ENCODE measurements at places on chromosomes 6 and 20.
A peak's percentile ranks its signal among the peaks of the same experiment; 100 is the strongest.

DNA sequence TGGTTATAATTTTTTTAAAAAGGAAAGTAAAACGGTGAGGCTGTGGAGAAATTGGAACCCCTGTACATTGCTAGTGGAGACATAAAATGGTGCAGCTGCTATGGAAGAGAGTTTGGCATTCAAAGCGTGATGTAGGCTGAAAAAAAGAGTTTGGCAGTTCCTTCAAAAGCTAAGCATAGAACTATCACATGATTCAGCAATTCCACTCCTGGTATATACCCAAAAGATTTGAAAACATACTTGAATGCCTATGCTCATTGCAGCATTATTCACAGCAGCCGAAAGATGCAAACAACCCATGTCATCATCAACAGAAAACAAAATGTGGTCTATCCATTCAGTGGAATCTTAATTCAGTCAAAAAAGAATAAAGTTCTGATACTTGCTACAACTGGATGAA, 4.5 kb upstream of the SGK2 start:
- DNase-seq = no peak

DNA sequence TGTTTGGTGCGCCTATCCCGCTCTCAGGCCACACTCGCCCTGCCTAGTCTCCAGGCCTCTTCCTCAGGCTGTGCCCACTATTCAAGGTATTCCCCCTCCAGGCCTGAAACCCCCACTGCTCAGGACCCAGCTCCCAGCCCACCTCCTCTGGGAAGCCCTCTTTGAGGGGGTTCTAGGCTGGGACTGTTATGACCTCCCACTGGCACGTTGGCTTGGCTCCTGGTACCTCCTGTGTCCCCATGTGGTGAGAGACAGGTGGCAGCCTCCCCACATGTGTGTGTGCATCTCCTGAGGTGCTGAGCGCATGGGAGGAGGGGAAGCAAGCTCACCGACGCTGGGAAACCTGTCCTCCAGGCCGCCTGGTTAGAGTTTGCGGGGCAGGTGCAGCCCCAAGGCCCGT, 82.5 kb downstream of the EDN3 start:
- DNase-seq = no peak

DNA sequence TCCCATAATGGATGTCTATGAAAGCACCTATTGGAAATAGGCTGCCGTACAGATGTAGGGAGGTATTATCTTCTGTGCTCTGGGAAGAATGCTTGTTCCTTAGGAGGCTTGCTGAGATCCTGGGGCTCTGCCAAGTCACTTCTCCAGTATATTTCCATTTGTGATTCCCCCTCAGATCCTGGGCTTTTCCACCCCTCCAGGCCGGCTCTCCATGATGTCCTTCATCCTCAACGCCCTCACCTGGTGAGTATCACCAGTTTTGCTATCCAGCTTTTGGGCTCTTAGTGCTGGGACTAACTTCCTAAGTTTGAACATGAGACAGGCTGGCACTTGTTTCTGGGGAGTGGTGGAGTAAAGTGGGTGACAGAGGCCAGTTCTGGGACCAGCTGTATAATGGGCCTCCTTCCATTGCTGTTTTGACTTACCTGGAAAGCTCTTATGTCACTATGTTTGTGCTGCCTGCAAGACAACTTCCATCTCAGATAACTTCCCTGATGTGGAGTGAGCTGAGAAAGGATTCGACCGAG, 2.6 kb downstream of the SYS1 start:
- DNase-seq = no peak

DNA sequence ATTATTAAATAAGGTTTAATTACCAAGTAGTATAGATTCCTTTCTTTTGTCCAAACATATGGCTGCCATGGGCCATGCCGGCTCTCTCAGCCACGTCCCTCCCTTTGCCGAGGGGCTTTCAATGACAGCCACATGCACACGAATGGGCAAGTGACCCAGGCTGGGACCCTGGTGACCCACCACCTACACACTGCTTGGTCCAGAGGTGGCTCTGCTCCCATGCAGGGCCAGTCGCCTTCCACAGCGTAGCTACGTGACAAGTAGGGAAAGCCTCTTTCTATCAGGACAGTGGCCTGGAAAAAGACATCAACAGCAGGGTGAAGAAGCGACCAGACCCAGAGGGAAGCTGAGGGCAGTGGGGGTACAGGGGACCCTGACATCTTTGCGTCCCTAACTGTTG, 152.8 kb upstream of the CST7 start:
- DNase-seq = no peak

DNA sequence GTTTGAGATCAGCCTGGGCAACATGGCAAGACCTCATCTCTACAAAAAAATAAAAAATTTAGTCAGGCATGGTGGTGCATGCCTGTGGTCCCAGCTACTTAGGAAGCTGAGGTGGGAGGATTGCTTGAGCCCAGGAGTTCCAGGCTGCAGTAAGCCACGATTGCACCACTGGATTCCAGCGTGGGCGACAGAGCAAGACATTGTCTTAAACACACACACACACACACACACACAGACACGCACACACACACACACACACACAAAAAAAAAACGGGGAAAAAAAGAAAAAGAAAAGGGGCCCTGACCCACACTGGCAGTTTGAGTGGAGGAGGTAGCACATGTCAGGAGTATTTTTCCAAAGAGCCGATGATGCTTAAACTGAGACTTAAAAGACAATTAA, 122.2 kb downstream of the AFG1L start:
- no peak for DNase-seq

DNA sequence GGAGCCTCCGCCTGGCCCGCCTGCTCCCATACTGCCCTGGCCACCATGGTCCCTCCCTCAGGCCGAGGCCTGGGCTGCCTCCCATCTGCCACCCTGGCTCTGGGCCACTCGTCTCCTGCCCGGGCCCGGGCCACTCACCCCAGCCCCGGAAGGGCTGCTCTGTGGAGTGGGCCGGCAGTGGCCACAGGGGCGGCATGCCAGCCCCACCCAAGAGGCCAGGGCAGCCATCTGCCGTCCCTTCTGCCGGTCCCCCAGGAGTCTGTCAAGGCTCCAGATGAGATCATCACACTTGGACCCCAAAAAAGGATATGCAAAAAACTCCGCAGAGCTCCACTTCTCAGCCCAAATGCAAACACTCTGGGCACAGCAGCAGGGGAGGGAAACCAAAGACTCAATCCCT, 23.8 kb upstream of the TLDC2 start:
- DNase-seq = no peak

DNA sequence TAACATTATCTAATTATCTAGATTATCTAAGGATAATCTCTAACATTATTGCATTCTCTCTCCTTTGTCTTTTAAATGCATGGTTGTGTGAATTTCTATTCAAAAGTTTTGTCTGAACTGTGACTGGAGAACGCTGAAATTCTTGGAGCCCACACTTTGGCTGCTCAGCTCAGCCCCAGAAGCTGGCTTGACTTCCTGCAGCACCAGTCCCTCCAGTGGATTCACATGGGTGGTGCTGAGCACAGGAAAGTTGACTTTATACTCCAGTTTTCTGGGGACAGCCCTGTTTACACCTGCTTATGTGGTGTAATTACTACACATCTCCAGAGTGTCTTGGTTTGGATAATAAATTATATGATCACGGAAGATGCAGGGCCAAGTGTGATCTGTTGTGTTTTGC, 255.1 kb upstream of the NOX3 start:
- DNase-seq = no peak

DNA sequence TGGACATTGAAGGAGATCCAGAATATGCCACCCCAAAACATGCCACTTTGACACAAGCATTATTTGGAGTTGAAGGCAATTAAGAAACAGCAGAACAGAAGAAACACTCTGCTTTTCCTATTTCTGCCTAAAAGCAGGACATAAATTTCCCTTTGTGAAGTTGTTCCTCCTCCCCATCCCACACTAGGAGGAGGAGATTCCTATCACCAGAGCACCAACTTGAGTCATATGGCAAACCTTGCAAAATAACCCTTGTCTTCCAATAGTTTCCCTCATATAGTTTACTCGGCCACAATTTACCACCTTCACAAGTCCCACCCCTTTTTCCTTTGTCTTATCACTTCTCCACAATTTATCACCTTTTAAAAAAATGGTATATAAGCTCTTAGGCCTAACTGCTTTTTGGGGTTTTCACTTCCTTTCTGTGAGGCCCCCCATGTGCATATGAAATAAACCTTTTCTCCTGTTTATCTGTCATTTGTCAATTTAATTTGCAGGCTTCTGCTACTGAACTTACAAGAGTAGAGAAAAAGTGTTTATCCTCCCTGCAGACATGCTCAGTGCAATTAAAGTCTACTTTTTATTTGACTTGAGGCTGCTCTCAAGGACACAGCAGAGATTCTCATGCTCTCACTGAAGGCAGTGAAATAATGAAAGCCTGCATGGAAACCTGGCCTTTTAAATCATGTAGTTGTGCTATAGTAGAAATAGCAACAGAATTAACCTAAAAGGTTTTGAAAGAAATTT, 2.8 kb upstream of the RAB23 start:
- DNase-seq = no peak

DNA sequence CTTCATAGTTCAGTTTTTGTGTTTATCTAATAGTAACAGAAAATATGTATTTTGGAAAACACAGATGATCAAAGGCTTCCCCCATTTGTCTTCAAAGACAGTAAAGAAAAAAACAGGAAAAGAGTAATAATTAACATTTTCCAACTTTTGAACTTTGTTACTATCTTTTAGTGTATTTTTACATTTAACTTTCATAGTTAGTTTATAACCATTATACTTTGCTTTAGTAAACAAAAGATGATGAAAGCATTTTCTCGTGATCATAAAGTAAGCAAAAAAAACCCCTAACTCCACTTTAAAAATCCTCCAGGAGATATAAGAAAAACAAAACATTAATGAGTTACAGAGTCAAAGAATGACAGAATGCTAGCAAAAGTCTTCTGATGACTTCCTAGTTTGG, 13.6 kb upstream of the GPRC6A start:
- no peak for DNase-seq

DNA sequence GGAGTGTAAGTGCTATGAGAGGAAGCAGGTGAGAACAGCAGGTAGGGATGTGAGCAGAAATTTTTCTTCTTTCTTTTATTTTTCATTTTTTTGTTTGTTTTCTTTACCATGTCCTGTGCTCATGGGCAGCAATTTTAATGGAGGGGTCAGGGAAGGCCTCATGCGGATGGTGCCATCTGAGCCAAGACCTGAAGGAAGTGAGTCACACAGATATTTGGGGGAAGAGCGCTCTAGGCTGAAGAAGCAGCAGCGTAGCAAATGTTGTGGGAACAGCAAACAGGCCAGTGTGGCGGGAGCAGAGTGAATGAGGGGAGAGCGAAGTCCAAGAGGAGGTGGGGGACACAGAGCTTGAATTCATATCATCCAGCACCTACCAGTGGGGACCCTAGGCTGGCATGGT, 12.7 kb downstream of the SPDEF start:
- no peak for DNase-seq

GRCh38 chr20:42862446-42862845, 327.3 kb downstream of the PTPRT start:
- DNase-seq = no peak

- no peak for DNase-seq
Measured at GRCh38 chr6:11111769-11112437, 378 bp upstream of the ERVFRD-1 start.

- DNase-seq = no peak
Measured at GRCh38 chr6:132648828-132649227, 10.2 kb downstream of the TAAR1 start.

- DNase-seq = no peak
Measured at GRCh38 chr6:50935442-50935841, 116.8 kb downstream of the TFAP2B start.

- no peak for DNase-seq
Measured at GRCh38 chr6:53944543-53944942, 149.7 kb downstream of the LRRC1 start.

GRCh38 chr20:35030136-35030535, 62.5 kb downstream of the TRPC4AP start:
- no peak for DNase-seq

- DNase-seq = no peak
Measured at GRCh38 chr20:59001068-59001448, 6.0 kb downstream of the CTSZ start.

GRCh38 chr20:4038047-4038459, 22.7 kb upstream of the RNF24 start:
- DNase-seq = peak; percentile 84

DNA sequence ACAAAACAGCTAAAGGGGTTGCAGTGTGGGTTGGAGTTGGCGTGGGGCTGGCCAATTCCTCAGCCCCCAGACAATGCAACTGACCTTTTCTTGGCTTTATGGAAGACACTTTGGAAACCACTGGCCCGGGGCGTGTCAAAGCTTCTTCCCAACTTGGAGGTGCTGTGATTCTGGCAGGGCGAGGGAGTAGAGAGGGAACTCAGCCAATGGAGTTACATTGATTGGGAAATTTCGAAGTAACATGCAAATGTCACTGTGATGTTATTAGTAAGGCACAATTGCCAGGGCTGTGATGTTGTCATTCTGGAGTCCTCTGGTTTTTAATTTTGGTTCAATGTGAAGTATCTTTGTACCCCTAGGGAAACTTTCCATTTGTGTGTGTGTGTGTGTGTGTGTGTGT, 41.5 kb upstream of the EPB41L1 start:
- no peak for DNase-seq

- DNase-seq = no peak
Measured at GRCh38 chr6:142074516-142074915, 58.2 kb upstream of the GJE1 start.

GRCh38 chr6:109514946-109515345, 31.9 kb upstream of the ZBTB24 start:
- DNase-seq = no peak

GRCh38 chr6:26532699-26533531, 5.3 kb upstream of the HMGN4 start:
- DNase-seq = peak; percentile 94

DNA sequence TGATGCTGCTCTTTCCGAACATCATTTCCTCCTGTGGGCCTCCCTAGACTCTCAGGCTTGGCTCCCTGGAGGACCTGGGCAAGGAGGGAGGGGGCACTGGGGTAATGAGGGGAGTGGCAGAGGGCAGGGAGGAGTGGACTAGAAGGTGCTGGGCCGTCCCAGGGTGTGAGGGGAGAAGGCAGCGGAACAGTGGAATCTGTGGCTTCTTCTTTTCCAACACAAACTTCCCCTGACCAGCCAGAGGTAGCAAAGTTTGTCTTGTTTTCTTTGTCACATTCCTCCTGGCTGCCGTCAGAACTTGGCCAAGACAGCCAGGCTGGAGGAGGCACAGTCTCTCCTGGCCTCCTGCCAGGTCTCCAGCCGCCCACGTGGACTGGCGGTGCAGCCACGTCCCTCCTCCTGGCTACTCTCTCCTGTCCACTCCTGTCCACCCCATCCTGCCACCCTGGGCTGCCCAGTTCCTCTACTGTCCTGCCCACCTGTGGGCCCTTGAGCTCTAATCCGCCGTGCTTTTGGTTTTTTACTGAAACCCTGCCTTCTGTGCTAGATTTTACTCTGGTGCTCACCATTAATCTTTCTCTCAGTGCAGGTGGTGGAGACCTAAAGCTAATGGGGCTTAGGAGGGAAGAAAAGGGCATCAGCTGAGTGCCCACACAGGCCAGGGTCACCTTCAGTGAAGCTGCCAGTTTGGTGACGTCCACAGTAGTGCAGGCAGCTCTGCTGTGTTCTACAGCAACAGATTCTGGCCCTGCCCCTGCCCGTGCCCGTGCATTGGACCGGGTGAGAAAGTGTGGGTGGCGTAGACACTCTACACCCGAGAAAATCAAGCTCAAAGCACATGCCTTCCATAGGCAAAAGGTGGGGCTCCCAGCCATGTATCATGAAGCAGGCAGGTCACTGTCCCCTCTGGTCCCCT, 2.8 kb upstream of the CDSN start:
- DNase-seq = no peak

GRCh38 chr6:14309516-14309915, 191.9 kb downstream of the CD83 start:
- no peak for DNase-seq

- DNase-seq = no peak
Measured at GRCh38 chr6:113691260-113691656, 165.9 kb upstream of the MARCKS start.

- DNase-seq = no peak
Measured at GRCh38 chr20:20139403-20139802, 87.1 kb downstream of the CFAP61 start.

Data from stimulated activated CD4-positive, alpha-beta T cell treated with anti-CD3 and anti-CD28 coated beads, Interleukin-15, amount 100 ng/mL, for 24 hours (primary cell).